ENCODE measurements at places on chromosomes 6 and 20.

DNA sequence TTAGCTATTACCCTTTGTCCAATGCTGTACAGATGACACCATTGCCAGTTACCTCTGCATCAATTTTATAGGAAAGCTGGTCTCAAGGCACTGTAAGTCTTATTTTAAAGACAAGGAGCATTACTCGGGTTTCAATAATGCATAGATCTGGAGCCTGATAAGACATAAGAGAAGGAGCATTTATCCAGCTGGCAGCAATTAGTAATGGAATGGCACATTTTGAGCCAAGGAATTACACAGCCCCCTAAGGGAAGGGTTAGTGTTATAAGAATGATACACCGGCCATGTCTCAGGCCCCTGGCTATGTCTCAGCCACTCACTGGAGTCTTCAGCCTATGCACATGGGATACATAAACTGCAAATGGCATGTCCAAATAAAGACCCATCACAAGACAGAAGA, 23.1 kb upstream of the TMEM242 start:
- no peak for DNase-seq

DNA sequence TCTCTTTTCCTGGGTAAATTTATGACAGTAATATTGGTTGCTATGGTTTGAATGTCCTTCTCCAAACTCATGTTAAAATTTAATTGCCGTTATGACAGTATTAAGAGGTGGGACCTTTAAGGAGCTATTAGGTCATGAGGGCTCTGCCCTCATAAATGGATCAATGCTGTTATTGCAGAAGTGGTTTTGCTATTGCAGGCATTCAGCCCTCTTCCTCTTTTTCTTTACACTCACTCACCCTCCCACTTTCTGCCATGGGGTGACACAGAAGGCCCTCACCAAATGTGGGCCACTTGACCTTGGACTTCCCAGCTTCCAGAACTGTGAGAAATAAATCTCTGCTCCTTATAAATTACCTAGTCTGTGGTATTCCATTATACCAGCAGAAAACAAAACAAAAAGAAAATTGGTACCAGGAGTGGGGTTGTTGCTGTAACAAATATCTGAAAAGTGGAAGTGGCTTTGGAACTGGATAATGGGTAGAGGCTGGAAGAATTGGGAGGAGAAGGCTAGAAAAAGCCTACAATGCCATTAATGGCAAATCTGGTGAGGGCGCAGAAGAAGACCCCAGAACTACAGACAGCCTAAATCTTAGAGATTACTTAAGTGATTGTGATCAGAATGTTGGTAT, 24.8 kb upstream of the IGF2R start:
- DNase-seq: no peak

DNA sequence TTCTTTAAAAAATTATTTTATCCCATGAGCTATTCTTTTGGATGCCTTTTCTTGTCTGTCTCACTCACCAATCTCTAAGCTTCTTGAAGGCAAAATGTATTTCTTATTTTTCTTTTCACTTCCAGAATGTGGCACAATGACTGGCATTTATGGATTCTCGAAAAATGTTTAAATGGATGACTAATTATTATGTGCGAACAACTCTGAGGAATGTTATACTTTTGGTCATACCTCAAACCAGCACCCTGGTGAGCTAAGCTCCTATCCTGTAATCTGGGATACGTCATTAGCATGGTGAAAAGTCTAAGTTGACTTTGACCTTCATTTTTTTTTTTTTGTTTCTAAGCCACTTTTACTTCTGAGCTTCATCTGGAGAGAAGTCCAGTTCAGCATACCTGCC, 214.0 kb upstream of the CEP162 start:
- no peak for DNase-seq

- no peak for DNase-seq
These were observed 109.0 kb downstream of the RIN2 start for GRCh38 chr20:19867074-19867473.

GRCh38 chr6:84877515-84878210, 113.3 kb upstream of the TBX18 start:
- no peak for DNase-seq

- no peak for DNase-seq
These were observed 23.4 kb downstream of the THBS2 start for GRCh38 chr6:169230322-169230665.

GRCh38 chr20:32603046-32603726, 18.1 kb upstream of the NOL4L start:
- DNase-seq: no peak

DNA sequence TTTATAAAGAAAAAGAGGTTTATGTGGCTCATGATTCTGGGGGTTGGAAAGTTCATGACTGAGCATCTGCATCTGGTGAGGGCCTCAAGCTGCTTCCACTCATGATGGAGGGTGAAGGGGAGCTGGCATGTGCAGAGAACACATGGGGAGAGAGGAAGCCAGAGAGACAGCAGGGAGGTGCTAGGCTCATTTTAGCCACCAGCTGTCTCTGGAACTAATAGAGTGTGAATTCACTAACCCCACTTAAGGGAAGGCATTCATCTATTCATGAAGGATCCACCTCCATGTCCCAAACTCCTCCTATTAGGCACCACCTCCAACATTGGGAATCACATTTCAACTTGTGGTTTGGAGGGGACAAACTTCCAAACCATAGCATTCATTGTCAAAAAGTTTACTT, 137.3 kb upstream of the PMEPA1 start:
- DNase-seq: peak; percentile 41

GRCh38 chr6:25835442-25836283, 3.8 kb upstream of the SLC17A1 start:
- no peak for DNase-seq

DNA sequence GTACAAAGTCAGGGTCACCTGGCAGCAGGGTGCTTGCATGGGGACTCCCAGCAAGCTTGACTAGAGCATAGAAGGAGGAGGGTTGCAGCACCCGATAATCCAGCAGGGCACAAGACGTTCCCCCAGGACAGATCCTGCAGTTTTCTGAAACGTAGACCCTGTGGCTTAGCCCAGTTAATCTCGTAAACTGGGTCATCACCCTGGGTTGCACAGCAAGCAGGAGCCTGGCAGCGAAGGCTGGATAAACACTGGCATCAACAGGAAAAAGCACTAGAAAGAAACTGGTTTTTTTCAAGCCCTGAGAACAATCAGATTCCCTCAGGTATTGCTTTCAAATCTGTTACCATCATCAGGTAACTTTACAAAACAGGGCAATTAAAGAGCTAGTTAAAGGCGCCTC, 92.6 kb downstream of the PDE7B start:
- DNase-seq: no peak

GRCh38 chr20:14055127-14055742, 59.9 kb downstream of the MACROD2 start:
- peak; percentile 78 for DNase-seq

- no peak for DNase-seq
These were observed 37.3 kb downstream of the SPDEF start for GRCh38 chr6:34518669-34519365.

DNA sequence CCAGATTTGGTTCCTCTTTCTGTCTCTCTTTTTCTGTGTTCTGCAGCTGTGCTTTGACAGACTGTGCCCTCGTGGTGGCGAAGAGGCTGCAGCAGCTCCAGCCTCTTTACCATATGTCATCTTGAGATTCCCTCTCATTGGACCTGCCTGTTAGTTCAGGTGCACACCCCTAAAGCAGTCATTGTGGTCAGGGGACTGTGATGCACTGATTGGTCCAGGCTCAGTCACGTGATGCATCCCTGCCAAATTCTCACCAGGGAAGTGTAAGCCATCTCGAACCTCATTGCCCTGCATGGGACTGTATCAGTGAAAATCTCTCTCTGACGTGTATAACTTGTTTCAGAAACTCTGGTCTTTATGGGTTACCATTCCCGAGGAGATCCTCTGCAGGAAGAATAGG, 160.3 kb downstream of the EYA2 start:
- no peak for DNase-seq

DNA sequence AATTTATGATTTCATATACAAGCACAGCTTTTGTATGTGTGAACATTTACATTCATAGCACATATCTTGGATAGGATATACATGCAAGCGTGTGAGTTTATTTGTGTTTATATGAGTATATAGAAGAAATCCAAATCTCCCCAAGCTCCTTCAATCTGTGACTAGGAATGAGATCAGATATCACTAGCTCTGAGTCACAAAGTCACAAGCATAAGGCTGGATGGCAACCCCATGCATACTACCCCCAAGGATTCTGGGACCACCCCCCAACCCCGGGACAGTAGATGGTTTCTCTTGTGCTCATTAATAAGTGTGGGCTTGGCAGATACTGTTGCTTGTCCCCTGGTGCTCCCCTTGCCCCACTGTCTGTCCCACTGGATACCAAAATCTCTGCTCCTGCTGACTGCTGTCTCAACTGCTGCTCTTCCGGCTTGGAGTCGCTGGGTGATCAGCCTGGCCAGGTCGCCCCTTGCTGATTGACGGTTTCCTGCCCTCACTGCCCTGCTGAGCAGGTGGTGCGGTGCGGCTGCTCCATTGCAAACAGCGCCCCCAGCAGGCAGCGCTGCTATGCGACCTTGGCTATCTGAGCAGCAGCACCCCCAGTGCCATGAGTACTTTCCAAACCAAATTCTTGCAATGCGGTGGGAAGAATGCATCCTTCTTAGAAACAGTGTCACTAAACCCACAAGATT, 279.4 kb downstream of the CD83 start:
- no peak for DNase-seq

DNA sequence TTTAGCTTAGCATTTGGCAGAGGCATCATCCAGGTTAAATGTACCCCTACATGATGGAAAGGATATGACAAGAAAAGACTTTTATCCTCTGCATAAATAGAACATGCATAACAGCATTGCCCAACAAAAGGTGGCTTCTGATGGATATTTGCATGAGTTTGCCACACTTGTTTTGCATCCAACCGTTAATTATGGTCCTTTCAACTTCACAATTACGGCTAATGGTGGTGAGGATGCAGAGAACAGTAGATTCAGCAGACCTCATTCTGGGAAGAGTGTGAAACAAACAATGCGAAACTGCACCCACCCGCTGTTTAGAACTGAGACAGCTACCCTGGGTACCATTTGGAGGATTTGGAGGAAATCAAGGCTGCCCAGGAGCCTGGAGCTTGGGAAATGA, 690.9 kb upstream of the CHD6 start:
- no peak for DNase-seq

DNA sequence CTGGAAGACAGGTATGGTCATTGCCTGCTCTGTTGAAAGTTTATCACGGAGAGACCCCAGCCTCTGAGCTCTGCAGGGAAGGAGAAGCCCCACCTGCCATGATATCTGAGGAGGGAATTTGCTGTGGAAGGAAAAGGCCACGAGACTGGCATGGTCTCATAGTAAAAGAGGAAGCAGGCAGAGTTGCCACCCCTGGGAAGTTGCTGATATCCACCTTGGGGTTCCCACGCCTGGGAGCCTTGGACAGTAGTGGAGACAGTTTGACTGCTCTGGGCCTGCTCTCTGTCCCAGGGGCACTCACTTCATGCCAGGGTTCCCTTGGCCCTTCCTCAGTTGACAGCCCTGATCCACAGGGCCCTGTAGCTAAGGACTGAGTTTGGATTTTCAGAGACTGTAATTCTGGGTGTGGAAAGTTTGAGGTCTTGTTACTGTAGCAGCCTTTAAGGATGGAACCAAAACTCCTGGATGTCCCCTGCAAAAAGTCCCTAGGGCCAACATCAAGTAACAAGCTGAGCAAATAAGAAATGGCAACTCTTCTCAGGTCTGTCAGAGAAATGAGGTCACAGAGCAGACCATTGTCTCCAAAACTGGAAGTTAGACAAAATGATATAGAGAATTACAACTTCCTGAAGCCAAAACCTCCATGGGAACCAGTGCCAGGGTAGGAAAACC, 6.9 kb upstream of the SIRPB1 start:
- no peak for DNase-seq

GRCh38 chr6:16136091-16136490, 7.2 kb downstream of the MYLIP start:
- no peak for DNase-seq

DNA sequence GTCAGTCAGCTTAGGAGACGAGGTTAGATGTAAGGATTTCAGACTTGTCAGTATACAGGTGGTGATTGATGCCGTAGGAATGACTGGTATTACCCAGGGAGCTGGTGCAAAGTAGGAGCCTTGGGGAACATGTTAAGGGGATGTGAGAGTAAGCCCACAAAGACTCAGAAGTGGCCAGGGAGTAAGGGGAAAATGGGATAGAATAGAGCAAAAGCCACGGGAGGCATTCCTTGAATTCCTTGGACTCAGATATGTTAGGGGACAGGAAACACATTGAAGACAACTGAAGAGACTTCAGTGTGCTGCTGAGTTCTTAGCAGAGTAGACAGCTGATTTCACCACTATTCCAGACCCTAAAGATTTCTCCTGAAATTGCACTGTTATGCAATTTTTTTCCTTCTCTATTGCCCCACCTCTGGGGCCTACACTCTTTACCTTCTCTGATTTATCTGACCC, 1.2 kb upstream of the ACAT2 start:
- no peak for DNase-seq

- no peak for DNase-seq
These were observed 28.2 kb downstream of the CBFA2T2 start for GRCh38 chr20:33518071-33518470.

- DNase-seq: no peak
These were observed 107.7 kb upstream of the SCP2D1 start for GRCh38 chr20:18705910-18706309.

- DNase-seq: no peak
These were observed at the start of gene CDH4 for GRCh38 chr20:61251529-61252393. TSS of gene CDH4 (plus strand) at chr20:61252261.

DNA sequence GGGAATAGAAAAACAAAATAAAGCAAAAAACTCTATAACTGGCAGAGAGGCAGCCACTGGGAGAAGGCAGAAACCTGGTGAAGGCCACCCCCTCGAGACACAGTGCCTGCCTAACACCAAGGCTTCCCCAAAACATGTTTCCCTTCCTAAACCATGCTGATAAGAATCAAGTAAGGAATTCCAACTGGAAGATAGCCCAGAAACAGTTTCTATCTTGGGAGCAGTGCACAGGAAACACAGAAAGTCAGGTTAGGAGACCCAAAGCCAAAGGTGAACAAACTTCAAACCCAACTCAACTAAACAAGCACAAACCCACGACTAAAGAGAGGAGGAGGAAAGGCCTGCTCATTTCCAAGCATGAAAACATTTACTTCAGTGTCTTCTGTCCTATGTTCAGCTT, 433.7 kb upstream of the RGS17 start:
- DNase-seq: no peak

GRCh38 chr6:29679962-29680361, 990 bp downstream of the ZFP57 start:
- DNase-seq: no peak

DNA sequence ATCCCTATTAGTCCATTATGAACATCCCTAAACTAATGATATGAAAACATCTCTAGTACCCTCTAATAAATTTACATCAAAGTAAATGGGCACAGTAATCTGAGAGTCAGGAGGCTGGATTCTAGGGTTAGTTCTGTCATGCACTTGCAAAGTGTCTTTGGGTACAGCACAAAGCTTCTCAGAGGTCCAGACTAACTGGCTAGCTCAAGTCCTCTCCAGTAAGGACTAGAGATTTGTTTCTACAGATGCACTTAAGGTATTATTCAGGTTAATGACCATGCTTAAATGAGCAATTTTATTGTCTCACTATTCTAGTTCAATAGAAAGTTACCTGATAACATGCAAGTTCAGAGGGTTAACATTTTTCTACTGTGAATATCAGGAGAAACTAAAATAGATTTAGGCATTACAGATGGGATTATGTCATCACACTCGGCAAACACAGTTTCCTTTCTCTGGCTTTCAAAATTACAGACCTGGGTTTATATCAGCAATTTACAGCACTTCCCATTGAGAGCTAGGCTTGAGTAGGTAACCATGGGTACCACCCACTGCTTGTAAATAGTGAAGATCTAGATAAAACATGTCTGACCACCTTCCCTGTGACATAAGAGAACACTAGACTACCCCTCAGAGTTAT, 402.9 kb upstream of the RUNX2 start:
- no peak for DNase-seq
